Uterus (tissue), 4 donors: ENCODE measurements at places on chromosomes 5 and 9. TPM values are rescaled to one million over a fixed set of nuclear protein-coding genes. Genes with fewer than 3 reads are reported as not detected.

KIF24 gene
- 1.2 TPM for total RNA-seq

CMYA5 gene
- 49.4 TPM for total RNA-seq

EEIG1 gene
- total RNA-seq, result 140 TPM

SCAI gene
- total RNA-seq, result 17.3 TPM

ORM1 gene
- total RNA-seq, result not detected

SLC6A7 gene
- not detected for total RNA-seq

GPRIN1 gene
- total RNA-seq, result 1.4 TPM

SLC35A4 gene
- total RNA-seq, result 22.6 TPM

IL31RA gene
- total RNA-seq, result not detected

GRCh38 chr9:115730845-115731244 is 422.7 kb upstream of the PAPPA start:
- no peak overlapping the region for H3K27ac ChIP-seq
- H3K36me3 ChIP-seq, result no peaks in the 10 kb centered on the region

GRCh38 chr5:53858700-53859456 is 298.4 kb downstream of the NDUFS4 start:
- no peaks in the 10 kb centered on the region for H3K36me3 ChIP-seq
- H3K4me3 ChIP-seq, result no peak overlapping the region
- no peak overlapping the region for H3K27ac ChIP-seq

DNA sequence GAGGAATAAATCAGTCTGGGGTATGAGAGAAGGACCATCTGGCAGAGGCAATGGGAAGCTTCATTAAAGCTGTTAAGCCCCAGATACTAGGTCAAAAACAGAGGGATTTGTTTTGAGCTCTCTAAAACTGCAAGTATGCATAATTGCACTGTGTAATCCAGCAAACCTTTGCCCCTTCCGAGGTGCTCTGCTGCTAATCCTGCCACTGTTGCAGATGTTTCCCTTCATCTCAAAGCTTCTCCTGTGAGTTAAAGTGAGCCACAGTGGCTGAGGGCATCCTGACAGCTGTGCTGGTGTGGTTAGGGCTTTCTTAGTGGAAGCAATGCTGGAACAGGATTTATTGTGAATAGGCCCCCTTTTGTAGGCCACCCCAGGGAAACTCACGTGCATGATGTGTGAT is 160.3 kb upstream of the TRPC7 start:
- DNase-seq, result no peak
- H3K36me3 ChIP-seq, result no peaks in the 10 kb centered on the region
- no peak overlapping the region for H3K4me3 ChIP-seq
- no peaks in the 10 kb centered on the region for H3K4me1 ChIP-seq

DNA sequence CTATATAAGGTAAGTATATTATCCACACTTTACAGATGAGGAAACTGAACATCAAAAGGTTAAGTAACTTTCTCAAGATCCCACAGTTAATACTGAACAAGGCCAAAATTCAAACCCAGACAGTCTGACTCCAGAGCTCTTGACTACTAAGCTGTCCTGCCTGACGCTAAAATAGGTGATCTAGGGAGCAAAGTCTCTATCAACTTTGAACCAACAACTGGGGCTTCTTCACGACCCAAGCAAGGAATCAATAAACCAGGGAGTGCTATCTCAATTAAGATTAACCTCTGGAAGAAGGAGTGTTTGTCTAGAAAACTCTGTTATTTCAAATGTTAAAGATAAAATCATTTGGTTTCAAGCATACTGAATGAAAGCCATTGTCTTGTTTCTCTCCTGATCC is 64.4 kb downstream of the MRPS27 start:
- no peak overlapping the region for H3K4me3 ChIP-seq
- DNase-seq, result no peak
- H3K27ac ChIP-seq, result no peak overlapping the region
- H3K27me3 ChIP-seq, result no peaks in the 10 kb centered on the region
- no peaks in the 10 kb centered on the region for H3K4me1 ChIP-seq
- H3K36me3 ChIP-seq, result no peaks in the 10 kb centered on the region

GRCh38 chr9:78783743-78784142 is 486.8 kb downstream of the PSAT1 start:
- no peaks in the 10 kb centered on the region for H3K36me3 ChIP-seq
- no peak overlapping the region for H3K4me3 ChIP-seq
- H3K27ac ChIP-seq, result no peak overlapping the region
- no peak for DNase-seq
- H3K4me1 ChIP-seq, result no peaks in the 10 kb centered on the region

DNA sequence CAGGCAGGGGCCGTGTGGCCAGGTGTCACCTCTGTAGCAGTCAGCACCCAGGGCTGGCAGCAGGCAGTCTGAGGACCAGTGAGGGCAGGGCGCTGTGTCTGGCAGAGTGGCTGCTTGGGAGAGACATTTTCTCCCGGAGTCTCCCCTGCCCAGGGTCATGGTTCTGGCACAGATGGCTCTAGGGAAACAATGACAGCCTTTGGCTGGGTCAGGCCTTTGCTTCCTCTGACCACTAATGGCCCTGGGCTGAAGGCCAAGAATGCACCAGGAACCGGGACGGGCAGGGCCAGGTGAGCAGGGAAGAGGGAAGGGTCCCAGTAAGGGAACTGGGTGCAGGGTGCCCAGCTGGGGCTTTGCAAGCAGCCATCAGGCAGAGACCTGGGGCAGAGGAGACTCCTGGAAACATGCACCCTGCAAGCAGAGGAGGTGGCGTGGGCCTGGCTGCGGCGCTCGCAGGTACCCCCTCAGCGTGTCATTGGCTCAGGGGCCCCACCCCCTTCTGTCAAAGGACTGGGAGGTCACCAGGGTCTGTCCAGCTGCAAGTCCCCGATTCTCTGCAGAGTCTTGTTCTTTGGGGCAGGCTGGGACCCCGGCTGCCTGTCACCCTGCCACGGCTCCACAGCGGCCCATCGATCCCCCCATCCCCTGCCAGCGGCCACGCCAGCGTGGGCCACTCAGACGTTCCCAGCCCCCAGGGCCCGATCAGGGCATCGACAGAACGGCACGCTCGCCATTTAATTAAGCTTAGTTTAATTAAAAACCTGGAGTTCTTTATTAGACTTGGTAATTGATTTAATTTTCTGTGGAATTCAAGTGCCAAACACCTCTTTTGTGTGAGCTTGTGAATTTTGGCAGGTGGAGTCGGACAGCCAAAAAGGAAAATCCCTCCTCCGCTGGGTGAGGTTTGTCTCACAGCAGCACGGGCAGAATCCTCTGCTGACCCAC is 18.9 kb upstream of the TMEM250 start:
- H3K27ac ChIP-seq, result no peak overlapping the region
- H3K27me3 ChIP-seq, result peaks cover 18% of the 10 kb centered on the region
- no peaks in the 10 kb centered on the region for H3K4me1 ChIP-seq
- no peak for DNase-seq
- no peak overlapping the region for H3K4me3 ChIP-seq
- no peaks in the 10 kb centered on the region for H3K36me3 ChIP-seq

- no peaks in the 10 kb centered on the region for H3K36me3 ChIP-seq
- no peak overlapping the region for H3K4me3 ChIP-seq
- no peaks in the 10 kb centered on the region for H3K27me3 ChIP-seq
- H3K4me1 ChIP-seq, result no peaks in the 10 kb centered on the region
- H3K27ac ChIP-seq, result no peak overlapping the region
- DNase-seq, result no peak
Observed at GRCh38 chr5:98872674-98873073, 56.1 kb downstream of the CHD1 start.

DNA sequence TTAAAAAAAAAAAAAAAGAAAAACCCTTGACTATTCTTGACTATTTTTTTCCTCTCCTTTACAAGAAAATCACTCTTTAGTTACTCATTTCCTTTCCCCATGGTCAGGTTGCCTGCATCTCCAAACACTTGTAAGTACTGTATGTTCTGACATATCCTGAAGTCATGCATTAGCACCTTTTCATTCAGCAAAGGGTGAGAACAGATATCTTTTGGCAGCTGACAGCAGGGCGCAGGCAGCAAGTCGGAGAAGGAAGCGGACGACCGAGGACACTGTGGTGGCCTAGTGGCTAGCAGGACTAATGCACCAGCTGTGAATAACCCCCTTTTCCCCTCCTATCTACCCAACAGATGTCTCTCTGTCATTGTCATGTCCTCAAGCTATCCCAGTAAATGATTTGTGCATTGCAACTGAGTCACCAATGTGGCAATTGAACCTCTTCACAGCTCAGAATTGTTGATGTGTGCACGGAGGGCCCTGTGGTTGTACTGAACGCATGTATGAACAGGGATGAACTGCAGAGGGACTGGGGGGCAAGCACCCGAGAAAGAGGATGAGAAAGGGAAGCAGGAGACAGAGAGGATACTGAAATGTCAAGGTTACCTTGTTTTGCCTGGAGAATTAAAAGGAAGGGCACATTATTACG is 996.0 kb upstream of the ARRDC3 start:
- H3K27ac ChIP-seq, result no peak overlapping the region
- DNase-seq, result no peak
- no peaks in the 10 kb centered on the region for H3K36me3 ChIP-seq
- no peaks in the 10 kb centered on the region for H3K27me3 ChIP-seq
- H3K4me1 ChIP-seq, result no peaks in the 10 kb centered on the region
- H3K4me3 ChIP-seq, result no peak overlapping the region
